ENCODE measurements at places on chromosomes 7 and 10. TPM values are rescaled to one million over a fixed set of nuclear protein-coding genes. Genes with fewer than 3 reads are reported as not detected.

GRCh38 chr10:118633786-118634185, 38.3 kb upstream of the PRLHR start:
- no peaks in the 10 kb centered on the region for H3K27me3 ChIP-seq
- no peak for DNase-seq
- no peak overlapping the region for H3K4me3 ChIP-seq

Gene MSS51
- total RNA-seq: 4.8 TPM

Gene OR6B1
- not detected for total RNA-seq

DNA sequence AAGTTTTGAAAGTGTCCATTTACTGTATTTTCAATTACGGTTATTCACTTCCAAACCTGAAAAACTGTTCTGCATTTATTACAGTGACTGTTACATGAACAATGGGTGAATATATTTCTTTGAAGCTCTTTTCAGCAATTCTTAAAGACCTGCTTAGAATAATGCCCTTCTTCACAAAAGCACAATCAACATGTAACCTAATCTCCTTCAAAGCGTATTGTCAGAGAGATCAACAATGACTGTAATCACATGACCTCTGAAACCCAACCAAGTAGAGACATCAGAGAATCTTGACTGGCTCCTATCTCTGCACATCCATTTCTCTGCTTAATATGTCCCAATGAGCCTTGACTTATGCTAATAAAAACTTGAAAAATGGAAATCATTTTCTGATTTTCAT, 126.7 kb downstream of the NRCAM start:
- DNase-seq: no peak
- no peaks in the 10 kb centered on the region for H3K4me1 ChIP-seq
- H3K36me3 ChIP-seq: no peaks in the 10 kb centered on the region
- no peak overlapping the region for H3K27ac ChIP-seq
- no peaks in the 10 kb centered on the region for H3K27me3 ChIP-seq
- no peak overlapping the region for H3K4me3 ChIP-seq

GRCh38 chr10:21463436-21463835, 62.0 kb downstream of the SKIDA1 start:
- H3K27me3 ChIP-seq: no peaks in the 10 kb centered on the region
- no peaks in the 10 kb centered on the region for H3K4me1 ChIP-seq
- H3K36me3 ChIP-seq: no peaks in the 10 kb centered on the region
- DNase-seq: no peak
- H3K4me3 ChIP-seq: no peak overlapping the region

- no peaks in the 10 kb centered on the region for H3K36me3 ChIP-seq
- no peak overlapping the region for H3K27ac ChIP-seq
- no peak overlapping the region for H3K4me3 ChIP-seq
- DNase-seq: no peak
Observed at GRCh38 chr7:76337147-76337546, 21.6 kb downstream of the YWHAG start.

DNA sequence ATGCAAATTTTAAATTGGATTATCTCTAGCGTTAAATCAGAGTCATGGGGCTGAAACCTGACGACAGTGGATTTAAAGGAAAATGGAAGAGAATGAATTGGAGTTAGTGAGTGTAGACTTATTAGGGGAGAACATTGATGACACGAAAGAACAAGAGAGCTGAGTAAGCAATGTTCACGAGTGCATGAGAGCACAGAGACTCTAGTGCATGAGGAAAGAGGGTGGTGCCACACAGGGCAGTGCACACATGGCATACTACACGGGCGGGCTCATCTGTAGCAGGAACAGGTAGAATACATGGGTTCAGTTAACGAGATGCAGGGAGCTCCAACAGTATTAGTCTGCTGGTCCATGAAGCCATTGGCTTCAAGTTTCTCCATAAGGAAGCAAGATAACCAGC, 53.9 kb downstream of the USP6NL start:
- H3K36me3 ChIP-seq: no peaks in the 10 kb centered on the region
- H3K27me3 ChIP-seq: no peaks in the 10 kb centered on the region
- H3K4me1 ChIP-seq: no peaks in the 10 kb centered on the region
- no peak overlapping the region for H3K27ac ChIP-seq
- H3K4me3 ChIP-seq: no peak overlapping the region

DNA sequence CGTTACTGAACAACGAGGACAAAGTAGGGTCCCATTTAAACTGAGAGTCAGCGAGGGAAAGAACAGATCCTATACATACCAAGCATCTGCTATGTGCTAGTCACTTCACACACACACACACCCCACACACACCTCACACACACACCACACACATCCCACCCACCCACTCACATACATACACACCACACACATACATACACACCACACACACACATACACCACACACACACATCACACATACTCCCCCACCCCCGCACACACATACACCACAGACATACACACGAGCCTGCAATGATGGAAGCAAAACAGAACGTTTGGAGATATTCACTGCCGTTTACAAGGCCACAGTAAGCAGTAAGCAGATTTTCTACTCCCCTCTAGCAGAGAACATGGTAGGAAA, 607 bp upstream of the GRB10 start:
- no peaks in the 10 kb centered on the region for H3K36me3 ChIP-seq
- no peaks in the 10 kb centered on the region for H3K4me1 ChIP-seq
- DNase-seq: no peak

DNA sequence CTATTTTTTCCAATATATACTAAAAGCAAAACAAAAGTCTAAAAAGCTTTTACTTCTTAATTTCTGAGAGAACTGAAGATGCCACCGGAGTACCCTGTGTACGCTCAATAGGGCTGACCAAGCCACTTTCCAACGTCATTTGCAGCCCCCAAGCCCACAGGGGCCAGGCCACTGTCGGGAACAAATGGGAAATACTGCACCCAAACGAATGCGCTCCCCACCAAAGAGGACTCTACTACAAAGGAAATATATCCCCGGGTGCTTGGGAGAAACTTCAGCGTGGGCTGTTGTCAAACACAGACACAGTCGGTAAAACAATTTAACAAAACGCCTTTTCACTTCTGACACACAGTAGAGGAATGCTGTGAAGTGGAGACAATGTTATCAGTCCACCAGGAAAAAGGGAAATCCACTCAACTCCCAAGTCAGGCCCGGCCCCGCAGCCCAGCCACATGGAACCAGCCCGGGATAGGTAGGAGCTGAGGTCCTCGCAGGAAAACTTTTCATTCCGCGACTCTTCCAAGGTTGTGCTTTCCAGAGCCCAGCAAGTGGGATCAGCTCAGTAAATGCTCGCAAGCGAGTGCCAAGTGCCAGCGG, 1.4 kb downstream of the PARD3 start:
- H3K27me3 ChIP-seq: no peaks in the 10 kb centered on the region
- no peaks in the 10 kb centered on the region for H3K36me3 ChIP-seq
- H3K4me3 ChIP-seq: no peak overlapping the region
- no peak for DNase-seq
- no peaks in the 10 kb centered on the region for H3K4me1 ChIP-seq
- no peak overlapping the region for H3K27ac ChIP-seq

DNA sequence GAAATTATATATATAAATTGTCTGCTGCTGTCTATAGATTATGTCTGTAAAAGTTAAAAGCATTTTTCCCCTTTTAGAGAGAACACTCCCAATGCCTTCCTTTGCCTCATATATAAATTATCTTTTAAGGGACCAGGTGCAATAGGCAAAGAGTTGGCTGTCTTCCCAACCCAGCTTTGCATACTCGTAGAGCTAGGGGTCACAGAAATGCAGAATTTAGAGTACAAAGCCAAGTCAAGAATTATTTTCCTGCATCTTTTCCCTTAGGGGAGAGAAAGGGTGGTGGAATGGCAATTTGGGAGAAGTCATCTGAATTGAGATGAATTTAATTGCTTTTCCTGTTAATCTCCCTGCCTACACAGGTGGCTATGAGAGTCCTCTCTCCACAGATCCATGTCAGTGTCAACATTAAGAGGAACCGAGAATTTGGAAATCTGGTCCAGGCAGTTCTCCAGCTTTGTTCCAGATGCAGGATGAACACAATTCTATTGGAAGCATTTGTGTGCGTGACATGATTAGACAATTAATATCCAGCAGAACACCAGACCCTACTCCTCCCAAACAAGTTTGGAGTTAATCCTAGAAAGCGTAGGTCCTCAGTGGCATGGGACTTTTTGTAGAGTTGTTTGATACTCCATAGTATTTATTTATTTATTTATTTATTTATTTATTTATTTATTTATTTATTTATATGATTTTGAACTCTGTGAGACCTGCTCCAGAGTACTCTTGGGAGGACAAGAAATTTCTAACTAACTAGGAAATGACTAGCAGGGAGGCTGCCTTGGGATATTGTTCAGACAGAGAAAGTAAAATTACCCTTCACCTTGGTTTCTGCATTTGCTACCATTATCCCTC, 80.3 kb upstream of the SKAP2 start:
- H3K4me1 ChIP-seq: no peaks in the 10 kb centered on the region
- H3K36me3 ChIP-seq: no peaks in the 10 kb centered on the region
- no peak overlapping the region for H3K4me3 ChIP-seq
- no peak for DNase-seq
- peaks cover 2% of the 10 kb centered on the region for H3K27me3 ChIP-seq

- no peaks in the 10 kb centered on the region for H3K4me1 ChIP-seq
- DNase-seq: no peak
- H3K4me3 ChIP-seq: no peak overlapping the region
- H3K36me3 ChIP-seq: no peaks in the 10 kb centered on the region
Observed at GRCh38 chr10:127866276-127867013, 26.3 kb downstream of the CLRN3 start.

DNA sequence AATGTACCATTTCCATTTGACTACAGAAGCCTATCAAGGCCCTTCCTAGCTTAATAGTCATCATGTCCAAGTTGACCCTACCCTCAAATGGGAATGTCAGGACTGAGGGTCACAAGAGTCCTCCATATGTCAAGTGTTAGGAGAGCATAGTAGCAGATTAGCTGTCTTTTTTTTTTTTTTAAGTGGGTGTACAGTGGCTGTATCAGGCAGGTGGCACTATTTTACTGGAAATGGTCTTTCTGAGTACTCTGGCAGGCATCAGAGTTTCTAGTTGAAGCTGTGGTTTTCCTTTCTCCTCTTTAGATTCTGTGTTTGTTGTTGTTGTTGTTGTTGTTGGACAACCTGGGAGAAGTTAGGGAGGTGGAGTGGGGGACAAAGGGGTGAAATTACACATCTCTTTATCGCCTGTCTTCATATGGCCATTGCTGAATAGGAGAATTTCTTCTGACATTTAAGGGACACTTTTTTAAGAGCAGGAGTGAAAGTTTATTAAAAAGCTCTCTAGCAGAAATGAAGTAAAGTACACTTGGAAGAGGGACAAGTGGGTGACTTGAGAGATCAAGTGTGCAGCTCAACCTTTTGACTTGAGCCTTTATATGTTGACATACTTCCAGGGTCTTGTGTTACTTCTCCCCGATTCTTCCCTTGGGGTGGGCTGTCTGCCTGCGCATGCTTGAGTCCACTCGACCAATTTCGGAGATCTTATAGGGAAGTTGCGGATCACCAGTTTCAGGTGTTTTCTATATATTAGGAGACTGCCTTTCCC, 104.1 kb upstream of the FOXP2 start:
- no peak for DNase-seq
- no peaks in the 10 kb centered on the region for H3K36me3 ChIP-seq
- no peaks in the 10 kb centered on the region for H3K27me3 ChIP-seq
- H3K27ac ChIP-seq: no peak overlapping the region

Gene CDHR1
- 0.33 TPM for total RNA-seq

- no peaks in the 10 kb centered on the region for H3K4me1 ChIP-seq
Observed at GRCh38 chr7:24319209-24319608, 35.2 kb downstream of the NPY start.

Gene FAM180A
- total RNA-seq: not detected

DNA sequence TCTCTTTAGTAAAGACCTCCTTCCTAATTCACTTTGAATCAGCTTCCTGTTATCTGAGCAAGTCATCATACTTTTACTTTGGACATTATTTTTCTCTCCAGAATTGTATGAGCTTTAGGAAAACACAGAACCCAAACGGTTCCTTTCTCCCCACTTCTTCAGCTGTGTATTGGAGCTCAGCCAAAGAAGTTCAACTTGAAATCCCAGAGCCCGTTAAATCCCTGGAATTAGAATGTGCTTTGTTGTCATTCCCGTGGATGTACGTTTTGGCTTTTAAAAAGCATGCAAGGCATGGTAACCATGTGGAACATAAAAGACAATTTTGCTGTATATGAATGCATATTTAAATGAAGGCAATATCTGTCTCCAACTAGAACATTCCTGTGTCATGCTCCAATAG, 46.6 kb downstream of the AGMO start:
- H3K4me1 ChIP-seq: no peaks in the 10 kb centered on the region
- DNase-seq: no peak
- no peaks in the 10 kb centered on the region for H3K36me3 ChIP-seq
- no peak overlapping the region for H3K27ac ChIP-seq
- H3K27me3 ChIP-seq: no peaks in the 10 kb centered on the region
- H3K4me3 ChIP-seq: no peak overlapping the region

GRCh38 chr10:126904818-126905701, at the start of gene DOCK1:
TSS of gene DOCK1 (plus strand) at chr10:126905428. CDS start at chr10:126905518, 90 bp downstream.
- H3K36me3 ChIP-seq: no peaks in the 10 kb centered on the region
- no peak within 1 kb of the TSS for H3K4me3 ChIP-seq
- DNase-seq: no peak
- peaks cover 5% of the 10 kb centered on the region for H3K27me3 ChIP-seq

- H3K36me3 ChIP-seq: no peaks in the 10 kb centered on the region
- H3K4me3 ChIP-seq: no peak overlapping the region
- DNase-seq: no peak
Observed at GRCh38 chr10:116545122-116545521, 609 bp upstream of the PNLIP start.

Gene CPN1
- total RNA-seq: not detected

- no peaks in the 10 kb centered on the region for H3K27me3 ChIP-seq
- H3K36me3 ChIP-seq: no peaks in the 10 kb centered on the region
- H3K27ac ChIP-seq: no peak overlapping the region
- no peak for DNase-seq
Observed at GRCh38 chr7:80711531-80711930, 73.1 kb downstream of the CD36 start.

GRCh38 chr10:22560096-22560912, 154.1 kb downstream of the PIP4K2A start:
- H3K27me3 ChIP-seq: no peaks in the 10 kb centered on the region
- H3K4me3 ChIP-seq: no peak overlapping the region
- DNase-seq: no peak
- H3K36me3 ChIP-seq: no peaks in the 10 kb centered on the region

GRCh38 chr7:484356-485101, 35.1 kb downstream of the PDGFA start:
- H3K36me3 ChIP-seq: no peaks in the 10 kb centered on the region
- H3K27me3 ChIP-seq: no peaks in the 10 kb centered on the region
- H3K4me1 ChIP-seq: no peaks in the 10 kb centered on the region
- no peak for DNase-seq
- H3K4me3 ChIP-seq: no peak overlapping the region

DNA sequence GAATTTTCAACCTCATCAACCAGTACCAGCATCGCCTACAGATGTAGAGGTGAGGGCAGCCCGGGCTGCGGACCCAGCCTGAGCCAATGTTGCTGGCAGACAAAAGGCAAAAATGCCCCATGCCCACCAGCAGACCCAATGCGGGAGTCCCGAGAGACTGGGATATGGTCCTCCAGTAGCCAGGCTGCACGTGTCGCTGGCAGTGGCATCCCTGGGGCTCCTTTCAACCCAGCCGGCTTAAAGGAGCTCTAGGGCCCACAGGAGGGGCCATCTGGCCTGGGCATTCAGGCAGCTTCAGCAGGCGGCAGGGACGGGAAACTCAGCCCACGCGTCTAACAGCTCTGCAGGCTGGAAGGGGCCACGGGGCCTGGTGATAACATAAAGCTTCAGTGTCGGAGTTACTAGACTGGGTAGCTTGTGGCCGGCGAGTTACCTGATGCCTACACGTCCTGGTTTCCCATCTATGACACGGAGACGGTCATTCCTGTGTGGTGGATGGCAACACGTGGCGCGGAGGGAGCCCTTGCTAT, 70.7 kb downstream of the PROSER2 start:
- H3K36me3 ChIP-seq: no peaks in the 10 kb centered on the region
- H3K27ac ChIP-seq: no peak overlapping the region
- no peak for DNase-seq
- no peaks in the 10 kb centered on the region for H3K27me3 ChIP-seq

All from naive thymus-derived CD4-positive, alpha-beta T cell (primary cell).